ENCODE measurements at places on chromosomes 11 and 22. TPM values are rescaled to one million over a fixed set of nuclear protein-coding genes. Genes with fewer than 3 reads are reported as not detected.

IGLL1 gene
- not detected for total RNA-seq

DNA sequence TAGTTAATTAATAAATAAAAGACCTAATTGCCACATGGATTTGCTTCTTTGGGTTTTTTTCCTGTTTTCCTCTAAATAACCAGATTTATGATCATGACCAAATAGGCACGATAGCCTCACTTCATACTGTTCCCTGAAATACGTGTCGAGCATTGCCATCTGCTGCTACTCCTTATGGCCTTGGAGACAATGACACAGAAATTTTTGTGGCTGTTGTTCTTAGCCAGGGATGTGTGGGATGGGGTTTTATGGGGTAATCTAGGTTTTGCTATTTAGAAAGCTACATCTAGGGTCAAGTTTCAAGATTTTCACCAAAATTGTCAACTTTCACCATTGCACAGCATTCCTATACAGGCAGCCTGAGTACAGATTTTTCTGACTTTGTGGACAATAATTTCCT is 145.2 kb downstream of the DBX1 start:
- no peak for DNase-seq
- no peaks in the 10 kb centered on the region for H3K27me3 ChIP-seq
- no peak overlapping the region for H3K27ac ChIP-seq
- H3K4me3 ChIP-seq, result no peak overlapping the region
- H3K36me3 ChIP-seq, result peaks cover 3% of the 10 kb centered on the region
- no peaks in the 10 kb centered on the region for H3K4me1 ChIP-seq

DNA sequence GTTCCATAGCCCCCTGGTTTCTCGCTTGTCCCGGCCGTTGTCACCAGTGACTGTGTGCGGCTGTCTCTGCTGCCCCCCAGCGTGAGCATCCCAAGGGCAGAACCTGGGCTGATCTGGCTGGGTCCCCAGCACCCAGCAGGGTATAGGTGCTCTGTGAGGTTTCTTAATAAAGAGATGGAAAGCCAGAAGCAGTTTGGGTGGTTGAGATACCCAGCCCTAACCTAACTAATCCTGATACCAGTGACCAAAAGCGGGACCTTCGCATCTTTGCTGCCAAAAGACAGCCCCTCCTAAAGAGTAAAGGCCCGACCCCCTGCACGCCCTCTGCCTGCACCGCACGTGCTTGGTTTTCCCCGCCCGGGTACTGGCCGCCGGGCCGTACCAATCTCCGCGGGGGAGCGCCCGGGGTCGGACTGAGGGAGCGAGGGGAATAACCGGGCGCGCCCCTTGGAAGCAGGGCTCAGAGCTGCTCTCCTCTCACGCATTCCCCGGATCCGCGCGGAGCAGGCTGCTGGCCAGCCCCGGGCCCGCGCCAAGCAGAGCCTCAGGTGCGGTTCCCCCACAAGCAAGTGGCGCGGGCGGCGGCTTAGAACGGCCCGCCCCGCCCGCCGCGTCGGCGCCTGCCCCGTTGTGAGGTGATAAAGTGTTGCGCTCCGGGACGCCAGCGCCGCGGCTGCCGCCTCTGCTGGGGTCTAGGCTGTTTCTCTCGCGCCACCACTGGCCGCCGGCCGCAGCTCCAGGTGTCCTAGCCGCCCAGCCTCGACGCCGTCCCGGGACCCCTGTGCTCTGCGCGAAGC is at the start of gene DGAT2:
Gene DGAT2, plus strand, starts transcription at position 667 of the 797 bp plus-strand sequence. CDS start 214 bp downstream, outside the sequence.
- H3K27me3 ChIP-seq, result no peaks in the 10 kb centered on the region
- H3K4me3 ChIP-seq, result peak within 1 kb of the TSS; percentile 73
- H3K27ac ChIP-seq, result no peak within 1 kb of the TSS
- peaks cover 22% of the 10 kb centered on the region for H3K4me1 ChIP-seq
- DNase-seq, result no peak
- H3K36me3 ChIP-seq, result no peaks in the 10 kb centered on the region

- no peaks in the 10 kb centered on the region for H3K36me3 ChIP-seq
- H3K27ac ChIP-seq, result no peak overlapping the region
- DNase-seq, result no peak
- peaks cover 54% of the 10 kb centered on the region for H3K4me1 ChIP-seq
- no peak overlapping the region for H3K4me3 ChIP-seq
These were observed 2.6 kb upstream of the SMDT1 start for GRCh38 chr22:42076764-42077485.

- no peak for DNase-seq
- no peak overlapping the region for H3K4me3 ChIP-seq
- no peaks in the 10 kb centered on the region for H3K4me1 ChIP-seq
- H3K27ac ChIP-seq, result no peak overlapping the region
- H3K27me3 ChIP-seq, result no peaks in the 10 kb centered on the region
- H3K36me3 ChIP-seq, result no peaks in the 10 kb centered on the region
These were observed 132.2 kb upstream of the CTSC start for GRCh38 chr11:88469561-88470225.

MUC2 gene
- not detected for total RNA-seq

DNA sequence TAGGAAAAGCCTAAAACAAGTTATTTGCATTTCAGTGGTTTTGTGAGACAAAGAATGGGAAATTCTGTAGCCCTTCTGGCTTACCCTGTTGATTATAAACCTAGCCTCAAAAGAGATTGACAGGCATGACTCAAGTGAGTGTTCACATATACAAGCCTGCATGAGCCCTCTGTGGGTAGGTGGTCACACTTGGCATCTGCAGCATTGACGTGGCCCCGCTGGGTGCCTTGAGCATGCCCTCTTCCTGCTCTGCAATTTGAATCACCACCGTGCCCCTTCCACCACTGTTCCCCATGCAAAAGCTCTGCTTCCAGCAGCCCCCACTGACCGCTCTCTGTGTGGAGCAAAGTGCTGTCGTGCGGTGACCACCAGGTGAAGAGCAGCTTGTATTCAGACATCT is 21.0 kb upstream of the ADSL start:
- no peaks in the 10 kb centered on the region for H3K27me3 ChIP-seq
- peaks cover 38% of the 10 kb centered on the region for H3K36me3 ChIP-seq
- H3K4me3 ChIP-seq, result no peak overlapping the region
- H3K27ac ChIP-seq, result no peak overlapping the region
- no peaks in the 10 kb centered on the region for H3K4me1 ChIP-seq

- no peak overlapping the region for H3K27ac ChIP-seq
- no peak overlapping the region for H3K4me3 ChIP-seq
- no peaks in the 10 kb centered on the region for H3K36me3 ChIP-seq
- no peaks in the 10 kb centered on the region for H3K27me3 ChIP-seq
- DNase-seq, result no peak
- H3K4me1 ChIP-seq, result no peaks in the 10 kb centered on the region
These were observed 125.6 kb downstream of the CSNK2A3 start for GRCh38 chr11:11227296-11228085.

DNA sequence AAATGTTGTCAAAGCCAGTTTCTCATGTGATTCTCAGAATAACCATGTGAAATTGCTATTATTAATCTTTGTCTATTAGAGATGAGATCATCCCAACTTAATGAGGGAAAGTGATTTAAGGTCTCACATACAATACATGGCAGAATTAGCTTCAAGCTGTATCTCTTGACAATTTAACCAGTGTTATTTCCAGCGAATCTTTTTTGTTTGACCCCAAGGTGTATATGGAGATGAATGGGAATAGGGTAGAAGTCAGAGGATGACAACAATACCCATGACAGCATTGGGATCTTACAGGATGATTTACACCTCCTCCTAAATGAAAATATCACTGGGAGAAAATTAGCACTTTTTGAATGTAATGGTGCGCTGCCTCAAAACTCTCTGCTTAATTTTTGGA is 290.8 kb upstream of the LUZP2 start:
- no peak overlapping the region for H3K4me3 ChIP-seq
- DNase-seq, result no peak
- no peaks in the 10 kb centered on the region for H3K27me3 ChIP-seq
- H3K36me3 ChIP-seq, result no peaks in the 10 kb centered on the region

ISX gene
- not detected for total RNA-seq

NRIP3 gene
- total RNA-seq, result 5.3 TPM

GRCh38 chr11:66076561-66076960 is 6.5 kb downstream of the PACS1 start:
- H3K36me3 ChIP-seq, result no peaks in the 10 kb centered on the region
- no peaks in the 10 kb centered on the region for H3K27me3 ChIP-seq
- no peak overlapping the region for H3K4me3 ChIP-seq
- H3K4me1 ChIP-seq, result peaks cover 32% of the 10 kb centered on the region
- no peak for DNase-seq

GRCh38 chr11:14554959-14555358 is 34.8 kb upstream of the PSMA1 start:
- H3K27me3 ChIP-seq, result no peaks in the 10 kb centered on the region
- H3K4me3 ChIP-seq, result no peak overlapping the region
- no peaks in the 10 kb centered on the region for H3K36me3 ChIP-seq
- no peak overlapping the region for H3K27ac ChIP-seq
- DNase-seq, result no peak

PNPLA3 gene
- not detected for total RNA-seq

OR52H1 gene
- 2.0 TPM for total RNA-seq

RFPL2 gene
- total RNA-seq, result not detected

DNA sequence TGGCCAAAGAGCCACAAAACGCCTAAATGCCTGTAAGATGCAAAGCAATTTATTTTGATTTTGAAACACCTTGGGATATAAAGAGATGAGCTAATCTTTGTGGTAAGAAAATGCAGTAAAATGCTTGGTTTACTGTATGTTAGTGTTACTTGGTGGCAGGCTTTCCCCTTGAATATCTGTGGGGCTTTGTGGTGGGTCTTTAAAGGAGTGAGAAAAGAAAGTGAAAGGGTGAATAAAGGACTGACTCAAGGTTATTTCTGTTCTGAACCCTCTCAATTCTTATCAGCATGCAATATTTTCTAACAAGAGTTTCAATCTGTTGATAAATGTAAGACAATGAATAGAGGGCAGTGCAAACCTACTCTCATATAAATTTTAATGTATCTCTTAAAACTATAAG is 1555.9 kb upstream of the RAG2 start:
- H3K27ac ChIP-seq, result no peak overlapping the region
- H3K36me3 ChIP-seq, result no peaks in the 10 kb centered on the region
- no peaks in the 10 kb centered on the region for H3K4me1 ChIP-seq
- H3K4me3 ChIP-seq, result no peak overlapping the region
- no peaks in the 10 kb centered on the region for H3K27me3 ChIP-seq
- DNase-seq, result no peak

DNA sequence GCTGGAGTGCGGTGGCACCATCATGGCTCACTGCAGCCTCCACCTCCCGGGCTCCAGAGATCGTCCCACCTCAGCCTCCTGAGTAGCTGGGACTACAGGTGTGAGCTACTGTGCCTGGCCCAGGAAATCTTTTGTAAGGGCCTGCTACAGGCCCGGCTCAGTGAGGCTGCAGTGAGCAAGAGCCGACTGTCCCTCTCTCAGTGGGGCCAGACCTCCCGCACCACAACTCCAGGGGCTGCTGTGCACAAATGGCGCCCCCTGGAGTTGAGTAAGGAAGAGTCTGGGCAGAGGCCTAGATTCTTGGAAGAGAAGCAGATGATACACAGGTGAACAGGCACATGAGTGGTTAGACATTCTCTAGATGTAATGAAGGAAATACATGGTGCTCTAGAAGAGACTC is 7.0 kb downstream of the SERHL2 start:
- no peaks in the 10 kb centered on the region for H3K27me3 ChIP-seq
- H3K27ac ChIP-seq, result no peak overlapping the region
- DNase-seq, result no peak
- no peak overlapping the region for H3K4me3 ChIP-seq
- no peaks in the 10 kb centered on the region for H3K4me1 ChIP-seq

GRCh38 chr22:32699001-32699582 is 102.4 kb upstream of the TIMP3 start:
- DNase-seq, result no peak
- H3K36me3 ChIP-seq, result no peaks in the 10 kb centered on the region
- no peaks in the 10 kb centered on the region for H3K4me1 ChIP-seq
- no peak overlapping the region for H3K4me3 ChIP-seq

GRCh38 chr11:19953909-19954308 is 206.4 kb downstream of the DBX1 start:
- H3K27me3 ChIP-seq, result no peaks in the 10 kb centered on the region
- DNase-seq, result no peak
- H3K4me1 ChIP-seq, result peaks cover 80% of the 10 kb centered on the region
- peak overlapping the region; percentile 3 for H3K27ac ChIP-seq
- peaks cover 16% of the 10 kb centered on the region for H3K36me3 ChIP-seq

DNA sequence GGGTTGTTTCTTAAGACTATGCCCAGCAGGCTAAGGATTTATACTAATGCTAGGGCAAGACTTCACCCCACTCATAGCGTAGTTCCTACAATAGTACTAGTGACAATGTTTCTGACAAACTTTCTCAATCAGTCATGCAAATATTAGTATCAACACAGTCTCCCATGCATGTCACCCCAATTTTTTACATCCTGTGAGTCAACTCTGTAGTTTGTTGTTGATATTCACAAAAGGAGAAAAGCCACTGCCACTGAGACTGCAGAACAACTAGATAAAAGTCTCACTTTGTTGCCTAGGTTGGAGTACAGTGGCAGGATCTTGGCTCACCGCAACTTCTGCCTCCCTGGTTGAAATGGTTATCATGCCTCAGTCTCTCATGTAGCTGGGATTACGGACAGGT is 155.2 kb downstream of the RBFOX2 start:
- no peak overlapping the region for H3K27ac ChIP-seq
- H3K36me3 ChIP-seq, result no peaks in the 10 kb centered on the region
- H3K27me3 ChIP-seq, result no peaks in the 10 kb centered on the region
- peaks cover 17% of the 10 kb centered on the region for H3K4me1 ChIP-seq
- no peak overlapping the region for H3K4me3 ChIP-seq

GRCh38 chr11:116225236-116225635 is 547.6 kb downstream of the BUD13 start:
- H3K27me3 ChIP-seq, result peaks cover 4% of the 10 kb centered on the region
- no peaks in the 10 kb centered on the region for H3K36me3 ChIP-seq
- no peak overlapping the region for H3K4me3 ChIP-seq

PRRG4 gene
- 5.1 TPM for total RNA-seq

- no peak overlapping the region for H3K27ac ChIP-seq
- peaks cover 4% of the 10 kb centered on the region for H3K36me3 ChIP-seq
- DNase-seq, result no peak
- no peaks in the 10 kb centered on the region for H3K27me3 ChIP-seq
These were observed 87.5 kb downstream of the PRMT3 start for GRCh38 chr11:20474882-20475517.

WT1 gene
- not detected for total RNA-seq

DNA sequence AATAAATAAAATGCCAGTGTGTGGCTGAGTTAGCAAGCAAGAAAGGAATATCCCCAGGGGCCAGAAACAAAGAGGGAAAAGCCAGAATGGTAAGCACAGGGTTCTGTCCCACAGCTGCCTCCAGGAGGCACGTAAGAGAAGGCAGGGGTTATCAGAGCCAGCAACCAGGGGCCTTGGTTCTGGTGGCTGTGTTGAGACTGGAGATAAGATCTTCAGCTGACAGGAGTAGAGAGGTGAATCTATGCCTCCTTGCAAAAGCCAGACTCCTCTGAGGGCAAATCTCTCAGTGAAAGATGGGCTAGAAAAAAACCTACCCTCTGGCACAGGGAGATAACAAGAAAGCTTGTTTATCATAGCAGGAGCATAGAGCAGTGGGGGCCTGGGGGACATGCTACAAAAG is 29.8 kb upstream of the NFAM1 start:
- no peak overlapping the region for H3K27ac ChIP-seq

Data from thoracic aorta (tissue), 2 donors.